ENCODE measurements at places on chromosomes 5 and 9.

DNA sequence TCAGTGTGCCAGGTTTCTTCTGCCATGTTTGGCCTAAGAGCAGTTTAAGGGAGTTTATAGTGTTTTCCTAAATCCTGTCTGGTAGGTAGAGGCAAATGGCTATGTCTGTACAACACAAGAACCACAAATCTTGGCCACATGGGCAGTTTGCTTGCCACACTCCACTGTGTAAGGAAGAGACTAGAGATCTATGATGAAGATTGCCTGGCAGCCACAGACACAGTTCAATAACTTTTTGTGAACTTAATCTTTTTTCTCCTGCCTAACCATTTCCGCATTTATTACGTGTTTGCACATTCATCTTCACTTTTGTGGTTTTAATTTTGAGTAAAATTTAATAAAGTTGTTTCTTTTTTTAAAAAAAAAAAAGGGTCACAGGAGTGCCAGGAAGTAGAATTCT is 5.8 kb downstream of the MFAP3 start:
- DNase-seq, result no peak

DNA sequence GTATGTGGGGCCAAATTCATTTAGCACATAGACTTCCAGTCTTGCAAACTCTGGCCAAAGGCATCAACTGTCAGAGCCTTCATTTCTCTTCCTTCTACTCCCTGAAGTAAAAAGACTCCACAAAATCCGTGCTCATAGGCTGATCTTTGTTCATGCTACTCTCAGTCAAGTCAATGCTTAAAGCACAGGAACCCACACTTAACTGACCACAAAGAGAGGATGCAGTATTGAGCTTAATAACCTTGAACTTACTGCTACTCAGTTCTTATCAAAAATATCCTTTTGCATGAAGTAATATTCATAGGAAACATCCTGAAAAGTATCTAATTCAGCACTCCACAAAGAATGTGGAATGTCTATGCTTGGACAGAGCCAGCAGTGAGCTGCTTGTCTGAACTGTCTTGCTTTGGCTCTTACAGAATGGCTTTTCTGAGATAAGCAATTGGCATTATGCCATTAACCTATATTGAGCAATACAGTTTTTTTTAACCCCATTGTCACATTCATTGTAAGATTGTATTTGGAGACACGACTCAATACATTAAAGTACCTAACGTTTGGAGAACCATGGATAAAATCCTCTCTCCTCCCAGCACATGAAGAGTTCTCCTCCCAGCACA is 21.7 kb downstream of the LPAR1 start:
- no peak for DNase-seq

DNA sequence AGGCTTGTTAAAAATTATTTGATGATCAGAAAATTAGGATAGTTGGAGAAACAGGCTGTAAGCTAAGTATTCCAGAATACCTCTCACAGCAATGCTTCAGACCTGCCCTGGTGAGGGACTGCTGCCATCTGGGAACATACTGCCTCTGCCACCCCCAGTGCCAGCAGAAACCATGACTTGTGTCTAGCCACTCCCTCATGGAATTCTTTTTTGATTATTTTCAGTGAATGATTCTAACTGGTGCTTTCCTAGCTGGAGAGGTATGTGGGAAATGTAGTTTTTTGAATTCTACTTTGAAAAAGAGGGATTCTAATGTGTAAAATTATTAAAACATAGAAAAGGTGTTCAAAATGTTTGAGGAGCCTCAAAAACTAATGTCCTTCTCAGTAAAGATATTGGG is 126.3 kb downstream of the HMHB1 start:
- DNase-seq, result no peak

DNA sequence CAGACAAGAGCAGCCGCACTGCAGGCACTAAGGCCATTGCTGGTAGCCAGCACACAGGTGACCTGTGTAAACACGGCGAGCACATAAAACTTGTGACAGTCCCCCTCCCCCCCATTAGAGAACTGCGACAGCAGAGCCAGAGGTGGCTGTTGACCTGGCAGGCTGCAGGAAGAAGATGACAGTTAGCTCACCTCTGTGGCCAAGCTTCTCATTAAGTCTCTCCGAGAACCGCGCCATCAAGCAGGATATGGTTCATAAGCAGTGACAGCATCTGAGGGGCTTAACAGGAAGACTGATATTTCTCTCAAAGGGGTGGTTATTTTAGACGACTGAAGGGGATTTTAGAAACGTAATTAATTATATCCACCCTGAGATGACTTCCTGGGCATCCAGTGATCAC is 5.2 kb downstream of the SURF4 start:
- DNase-seq, result peak; percentile 44

DNA sequence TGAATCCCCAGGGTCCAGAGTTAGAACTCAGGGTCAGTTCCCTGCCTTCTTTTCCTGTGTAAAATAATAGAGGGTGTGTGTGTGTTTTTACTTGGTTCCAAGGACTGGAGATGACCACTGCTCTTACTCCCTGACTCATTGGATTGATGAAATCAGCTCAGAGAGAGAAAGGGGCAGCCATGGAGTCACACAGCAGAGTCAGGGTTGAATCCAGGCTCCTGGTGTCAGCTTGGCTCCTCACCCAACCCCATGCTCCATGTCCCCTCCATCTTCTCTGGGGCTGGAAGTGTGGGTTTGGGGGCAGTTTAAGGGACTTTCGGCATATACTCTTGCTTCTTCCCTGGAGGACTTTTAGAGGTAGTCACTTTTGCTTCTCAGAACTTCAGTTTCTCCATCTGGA is 21.6 kb downstream of the DAB2IP start:
- no peak for DNase-seq

- DNase-seq, result no peak
Observed at GRCh38 chr5:73826301-73827105, 200.5 kb downstream of the ARHGEF28 start.

- DNase-seq, result no peak
Observed at GRCh38 chr9:18182636-18183035, 291.3 kb upstream of the ADAMTSL1 start.

DNA sequence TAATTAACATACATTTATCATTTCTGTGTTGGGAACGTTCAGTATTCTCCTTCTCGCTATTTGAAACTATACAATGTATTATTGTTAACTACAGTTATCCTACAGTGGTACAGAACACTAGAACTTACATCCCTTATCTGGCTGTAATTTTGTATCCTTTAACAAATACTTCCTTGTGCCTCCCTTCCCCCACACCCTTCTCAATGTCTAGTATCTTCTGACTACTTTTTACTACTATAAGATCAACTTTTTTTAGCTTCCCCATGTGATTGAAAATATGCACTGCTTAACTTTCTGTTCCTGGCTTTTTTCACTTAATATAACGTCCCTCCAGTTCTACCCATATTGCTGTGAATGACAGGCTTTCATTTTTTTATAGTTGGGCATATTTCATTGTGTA is 253.5 kb downstream of the RAB3C start:
- no peak for DNase-seq

DNA sequence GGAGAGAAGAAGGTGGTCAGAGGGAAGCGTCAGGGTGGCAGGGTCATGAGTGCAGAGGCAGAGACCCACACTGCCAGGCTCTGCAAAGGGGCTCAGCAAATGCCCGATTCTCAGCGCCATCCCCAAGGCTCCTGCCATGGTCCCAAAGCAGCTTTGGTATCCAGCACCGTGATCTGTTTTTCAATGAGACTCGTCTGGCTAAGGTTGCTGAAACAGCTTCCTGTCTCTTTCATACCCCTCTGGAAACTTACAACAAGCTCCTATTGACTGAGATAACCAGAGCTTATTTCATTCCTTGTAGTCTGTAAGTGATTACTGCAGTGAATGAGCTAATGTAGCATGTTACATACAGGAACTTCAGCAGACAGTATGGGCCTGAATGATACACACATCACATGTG is 568.6 kb upstream of the DAP start:
- DNase-seq, result no peak

DNA sequence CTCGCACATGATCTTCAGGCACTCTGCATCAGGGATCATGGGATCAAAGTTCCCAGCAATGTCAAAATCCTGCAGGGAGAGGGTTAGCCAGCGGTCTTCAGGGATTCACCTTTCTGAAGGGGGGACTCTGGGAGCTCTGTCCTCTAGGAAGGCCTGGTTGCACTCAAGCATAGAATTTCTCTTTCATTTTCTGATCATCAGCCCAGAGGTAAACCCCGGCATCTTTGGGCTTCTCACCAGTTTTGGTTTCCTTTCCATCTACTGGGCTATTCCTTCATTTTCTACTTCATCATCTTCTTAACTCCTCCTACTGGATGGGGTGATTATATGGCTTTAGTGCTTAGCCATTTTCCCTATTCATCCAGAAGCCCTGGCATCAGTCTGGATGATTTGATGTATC is 4.6 kb upstream of the DND1 start:
- DNase-seq, result no peak

DNA sequence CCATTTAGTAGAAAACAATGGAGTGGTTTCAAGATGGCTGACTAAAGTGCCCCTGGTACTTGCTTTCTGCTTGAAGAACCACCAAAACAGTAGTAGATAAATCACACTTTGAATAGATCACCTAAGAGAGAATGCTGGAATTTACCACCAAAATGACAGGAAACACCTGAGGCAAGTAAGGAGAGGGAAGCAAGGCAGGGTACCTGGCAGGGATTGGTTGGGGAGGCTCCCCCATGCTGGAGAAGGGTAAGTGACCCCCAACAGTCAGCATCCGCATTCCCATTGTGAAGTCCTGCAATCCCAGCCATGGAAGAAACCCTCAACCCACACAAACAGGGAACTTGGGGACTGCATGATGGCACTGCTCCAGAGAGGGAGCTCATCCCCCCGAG is 105.5 kb downstream of the PLPP1 start:
- no peak for DNase-seq

DNA sequence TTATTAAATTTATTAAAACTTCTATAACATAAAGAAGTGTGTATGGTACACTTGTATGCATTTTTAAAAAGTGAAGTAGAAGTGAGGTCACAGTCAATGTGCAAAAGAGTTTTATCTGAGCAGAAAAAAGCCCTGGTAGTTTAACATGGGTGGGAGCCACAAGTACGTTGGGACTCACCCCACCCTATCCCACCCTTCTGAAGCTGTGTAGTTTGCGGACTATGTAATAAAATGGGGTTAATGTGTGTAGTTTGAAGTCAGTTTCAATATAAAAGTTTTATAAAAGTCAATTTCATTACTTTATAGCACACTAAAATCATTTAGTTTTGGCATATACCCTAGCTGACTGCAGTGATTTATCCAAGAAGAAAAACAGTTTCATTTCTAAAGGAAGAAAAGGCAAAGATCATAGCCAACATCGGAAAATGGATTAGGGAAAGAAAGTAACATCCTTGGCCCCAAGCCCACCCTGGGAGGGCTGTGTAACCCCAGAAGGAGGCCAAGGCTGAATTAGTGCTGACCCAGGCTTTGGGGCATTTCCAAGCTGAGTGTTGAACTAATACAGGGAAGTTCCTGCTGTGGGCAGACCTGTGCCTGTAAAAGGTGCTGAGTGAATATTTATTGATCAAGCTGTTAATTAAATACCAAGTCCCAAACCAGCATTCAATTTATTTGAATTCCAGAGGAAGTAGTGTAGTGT is 398.6 kb upstream of the ADAMTSL1 start:
- DNase-seq, result no peak

- DNase-seq, result no peak
Observed at GRCh38 chr9:135903358-135903656, 4.0 kb downstream of the CAMSAP1 start.

DNA sequence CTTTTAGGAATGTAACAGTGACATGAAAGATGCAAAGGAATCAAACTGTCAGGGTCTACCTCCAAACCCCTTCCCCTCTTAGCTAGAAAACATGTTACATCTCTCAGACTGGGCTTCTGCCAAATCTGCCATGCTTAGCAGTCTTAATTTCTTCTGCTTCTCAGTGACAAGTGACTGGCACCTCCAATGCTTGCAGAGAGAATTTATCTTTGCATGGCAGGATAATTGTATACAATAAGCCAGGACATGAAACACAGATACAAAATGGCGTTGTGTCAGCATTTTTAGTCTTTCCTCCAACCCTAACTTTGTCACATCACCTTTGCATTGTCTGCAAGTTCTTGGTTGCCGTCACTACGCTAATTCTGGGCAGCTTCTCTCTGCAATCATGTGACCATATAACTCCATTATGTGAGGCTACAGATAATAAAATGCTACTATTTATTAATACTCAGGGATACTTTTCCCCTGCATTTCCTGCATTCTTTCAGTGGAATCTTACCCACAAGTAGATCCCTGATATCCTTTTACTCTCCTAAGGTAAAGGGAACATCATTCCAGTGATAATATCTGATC is 89.8 kb downstream of the PLCXD3 start:
- DNase-seq, result no peak

GRCh38 chr5:160082614-160083500 is 36.4 kb downstream of the PWWP2A start:
- DNase-seq, result no peak

GRCh38 chr5:179533907-179534306 is 16.4 kb upstream of the RUFY1 start:
- no peak for DNase-seq

DNA sequence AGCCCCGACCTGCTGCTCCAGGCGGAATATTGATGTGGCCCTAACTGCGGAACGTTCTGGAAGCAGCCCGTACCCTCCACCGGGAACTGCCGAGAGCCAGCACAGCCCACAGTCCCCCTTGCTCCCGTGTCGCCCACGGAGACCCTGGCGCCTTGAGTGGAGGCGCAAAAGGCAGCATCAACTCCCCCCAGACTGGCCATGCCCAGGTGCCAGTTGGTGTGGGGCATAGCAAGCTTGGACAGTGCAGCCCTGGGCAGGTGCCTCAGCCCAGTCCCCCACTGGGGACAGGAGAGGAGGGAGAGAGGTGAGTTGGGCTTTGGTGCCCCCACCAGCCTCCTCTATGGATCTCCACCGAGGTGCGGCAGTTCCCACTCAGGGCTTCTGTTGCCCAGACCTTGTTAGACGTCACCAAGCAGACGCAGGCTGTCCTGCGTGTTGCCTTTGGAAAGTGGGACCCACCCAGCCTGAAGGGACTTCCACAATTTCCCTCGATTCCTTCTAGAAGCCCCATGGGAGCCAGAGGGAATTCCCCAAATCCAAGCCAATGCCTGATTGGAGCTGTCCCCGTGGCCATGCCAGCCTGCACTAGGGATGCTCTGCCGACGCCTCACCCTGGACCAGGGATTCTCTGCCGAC is 19.8 kb upstream of the NRARP start:
- DNase-seq, result no peak

DNA sequence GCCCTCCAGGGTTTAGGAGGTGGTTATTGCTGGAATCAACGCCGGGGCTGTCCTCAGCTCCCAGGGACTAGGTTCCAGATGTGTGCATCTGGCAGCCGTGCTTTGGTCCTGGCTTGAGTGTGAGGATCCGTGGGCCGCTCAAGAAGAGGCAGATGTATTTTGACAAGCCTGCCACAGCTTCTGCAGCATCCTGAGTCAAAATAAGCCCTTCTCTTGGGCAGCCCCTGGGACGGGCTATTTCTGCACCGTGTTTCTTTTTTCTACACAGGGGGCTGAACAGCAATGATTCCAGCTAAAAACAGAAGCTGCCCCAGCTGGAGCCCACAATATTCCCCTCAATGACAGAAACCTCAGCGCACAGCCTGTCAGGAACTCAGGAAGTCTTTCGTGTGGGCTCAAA is 19.7 kb upstream of the CPLX2 start:
- DNase-seq, result no peak

Data from stimulated activated naive CD4-positive, alpha-beta T cell (primary cell).